GM04504 (cell line): ENCODE measurements at places on chromosomes 2 and 18.

- no peak for DNase-seq
Measured at GRCh38 chr2:36556842-36557241, 41.1 kb downstream of the FEZ2 start.

DNA sequence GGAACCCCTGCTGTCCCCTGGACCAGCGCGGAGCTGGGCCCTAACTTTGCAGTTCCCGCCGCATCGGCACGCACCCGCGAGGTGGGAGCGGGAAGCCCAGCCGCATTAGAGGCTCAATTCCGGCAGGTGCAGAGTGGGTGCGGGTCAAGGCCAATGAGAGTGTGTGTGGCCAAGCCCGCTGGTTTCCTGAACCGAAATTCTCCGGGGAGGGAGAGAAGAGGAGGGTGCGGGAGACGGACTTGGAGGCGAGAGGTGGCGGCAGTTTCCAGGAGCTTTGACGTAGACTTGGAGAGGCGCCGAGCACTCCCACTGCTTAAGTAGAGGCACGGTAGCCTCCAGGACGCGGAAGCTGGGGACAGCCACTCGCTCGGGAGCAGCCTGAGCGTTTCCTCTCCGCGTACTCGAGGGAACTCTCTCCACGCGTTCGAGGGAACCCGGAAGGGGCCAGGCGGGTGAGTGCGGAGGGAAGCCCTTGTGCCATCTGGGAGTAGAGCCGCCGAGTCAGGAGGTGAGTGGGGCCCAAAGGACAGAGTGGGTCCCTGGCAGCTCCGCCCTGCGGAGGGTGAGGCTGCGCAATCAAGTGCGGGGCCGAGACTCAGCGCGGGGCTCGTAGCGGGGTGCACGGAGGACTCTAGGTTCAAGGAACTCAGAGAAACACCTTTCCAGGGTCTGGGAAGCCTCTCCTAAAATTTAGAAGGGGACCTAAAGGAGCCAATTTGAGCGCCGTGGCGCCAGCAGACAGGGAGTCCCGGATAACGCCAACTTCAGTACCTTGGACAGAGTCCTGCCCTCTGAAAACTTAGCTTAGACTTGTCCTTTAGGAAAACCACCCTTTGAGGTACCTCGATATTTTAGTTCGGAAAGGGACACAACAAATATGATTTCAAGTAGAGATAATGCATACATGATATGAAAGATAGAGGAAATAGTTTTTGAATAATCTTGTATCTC, at the start of gene FAM237A:
Gene FAM237A, plus strand, starts transcription at position 413 of the 951 bp plus-strand sequence. CDS start 1,750 bp downstream, outside the sequence.
- DNase-seq, result peak; percentile 27

- peak; percentile 51 for DNase-seq
Measured at GRCh38 chr18:51077217-51077616, 47.2 kb downstream of the SMAD4 start.

DNA sequence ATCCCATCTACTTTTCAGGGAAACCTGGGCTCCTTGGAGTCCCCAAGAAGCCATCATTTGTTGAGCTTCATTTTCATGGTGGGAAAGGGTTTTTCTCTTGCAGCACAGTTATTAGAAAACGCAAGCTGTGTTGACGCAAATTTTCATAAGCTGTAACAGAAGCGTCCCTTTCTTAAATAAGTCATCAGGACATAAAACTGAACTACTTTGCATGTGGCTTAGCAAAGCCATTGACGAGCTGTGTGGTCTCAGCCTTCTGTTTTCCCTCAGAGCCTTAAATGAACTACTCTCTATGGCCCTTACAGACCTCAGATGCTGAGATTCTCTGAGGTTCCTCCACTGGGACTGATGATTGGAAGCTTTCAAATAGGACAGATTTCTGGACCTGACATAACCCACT, 85.1 kb downstream of the ARL4C start:
- no peak for DNase-seq

- peak; percentile 85 for DNase-seq
Measured at GRCh38 chr2:12921321-12921720, 204.6 kb downstream of the TRIB2 start.

DNA sequence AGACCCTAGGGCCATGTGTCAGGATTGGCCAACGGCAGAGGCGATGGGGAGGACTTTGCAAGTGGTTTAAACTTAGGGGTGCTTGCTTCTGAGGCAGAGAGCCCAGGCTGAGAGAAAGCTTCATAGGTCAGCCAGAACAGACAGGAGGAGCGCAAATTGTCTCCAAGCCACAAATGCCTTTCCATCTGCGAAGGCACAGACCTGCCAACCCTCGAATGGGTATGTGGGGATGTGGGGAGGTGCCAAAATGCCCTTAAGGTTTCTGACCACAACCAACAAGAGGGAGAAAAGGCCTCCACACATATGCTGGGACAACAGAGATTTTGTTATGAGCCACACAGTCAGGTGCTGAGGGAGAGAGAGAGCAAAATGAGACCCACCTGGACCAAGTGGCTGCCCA, 283.6 kb downstream of the CYP26B1 start:
- no peak for DNase-seq

- no peak for DNase-seq
Measured at GRCh38 chr2:17079262-17079661, 413.6 kb upstream of the CYRIA start.

DNA sequence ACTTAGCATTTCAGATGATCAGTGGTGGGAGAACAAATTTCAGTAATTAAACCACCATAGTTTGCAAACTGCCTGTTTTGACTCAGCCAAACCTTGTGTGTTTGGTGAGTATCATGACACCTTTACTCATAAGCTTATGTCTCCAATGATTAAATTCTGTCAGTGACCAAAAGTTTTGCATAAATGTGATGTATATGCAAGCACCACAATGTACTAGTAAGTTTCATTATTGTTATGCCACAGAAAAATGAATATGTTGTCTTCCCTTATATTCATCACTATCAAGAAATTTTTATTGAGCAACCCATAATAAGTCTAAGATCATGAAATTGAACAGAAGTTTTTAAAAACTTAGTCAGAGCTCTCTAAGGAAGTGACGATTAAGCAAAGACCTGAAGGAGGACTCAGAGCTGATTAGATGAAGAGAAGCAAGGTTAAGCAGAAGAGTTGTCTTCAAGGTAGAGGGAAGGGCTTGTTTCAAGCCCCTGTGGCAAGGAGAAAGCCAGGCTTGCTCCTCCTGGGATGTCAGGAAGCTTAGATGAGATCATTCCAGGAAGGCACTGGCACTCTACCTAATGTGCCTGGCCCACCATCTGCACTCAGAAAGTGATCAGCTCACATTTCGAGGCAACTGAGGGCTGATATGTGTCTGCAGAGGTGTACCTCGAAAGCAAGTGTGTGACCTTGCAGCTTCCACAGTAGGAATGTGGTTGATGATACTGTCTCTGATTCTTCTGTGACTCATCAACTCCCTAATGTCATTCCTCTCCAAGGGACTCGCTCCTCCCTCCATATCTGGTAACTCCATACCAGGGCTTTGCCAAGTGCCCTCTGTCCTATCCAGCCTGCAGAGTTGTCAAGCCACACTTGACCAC, 54.7 kb downstream of the KCTD18 start:
- DNase-seq, result peak; percentile 24

DNA sequence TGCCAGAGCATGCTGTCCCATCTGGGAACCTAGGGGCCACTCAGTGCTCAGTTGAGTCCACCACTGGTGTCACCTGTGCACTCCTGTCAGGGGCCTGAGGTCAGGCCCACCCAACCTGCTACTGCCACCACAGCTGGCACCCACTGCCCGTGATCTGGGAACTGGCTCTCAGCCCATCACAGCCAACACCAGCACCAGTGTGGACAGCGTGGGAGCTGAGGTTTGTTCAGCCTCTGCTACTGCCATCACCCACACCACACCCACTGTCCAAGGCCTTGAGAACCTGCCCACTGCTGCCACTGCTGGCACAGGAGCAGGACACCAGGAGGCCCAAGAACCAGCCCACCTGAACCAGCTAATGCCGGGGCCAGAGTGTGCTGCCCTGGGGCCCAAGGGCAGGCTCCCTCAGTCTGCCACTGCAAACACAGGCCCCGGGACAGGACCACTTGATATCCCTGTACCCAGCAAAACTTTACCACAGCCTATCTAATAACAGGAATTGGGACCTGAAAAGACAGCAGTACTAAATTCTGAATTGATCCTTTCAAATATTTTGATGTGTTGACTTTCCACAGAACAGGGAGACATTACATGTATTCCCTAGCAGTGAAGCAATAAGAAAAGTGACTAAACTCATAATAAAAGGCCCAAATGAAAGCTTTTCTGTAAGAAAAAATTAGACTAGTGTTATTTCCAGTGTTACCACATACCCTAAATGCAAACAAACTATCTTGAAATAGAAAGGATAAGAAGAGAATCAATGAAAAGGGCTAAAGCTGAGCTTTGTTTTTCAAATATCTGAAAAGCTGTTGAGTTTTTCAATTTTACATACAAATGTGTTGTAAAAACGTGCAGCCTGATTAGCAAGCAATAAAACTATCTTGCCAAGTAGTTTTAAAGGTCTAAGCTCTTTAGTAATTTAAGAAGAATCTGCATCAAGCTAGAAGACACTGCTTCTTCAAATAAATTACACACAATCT, 640.7 kb downstream of the METTL4 start:
- no peak for DNase-seq

DNA sequence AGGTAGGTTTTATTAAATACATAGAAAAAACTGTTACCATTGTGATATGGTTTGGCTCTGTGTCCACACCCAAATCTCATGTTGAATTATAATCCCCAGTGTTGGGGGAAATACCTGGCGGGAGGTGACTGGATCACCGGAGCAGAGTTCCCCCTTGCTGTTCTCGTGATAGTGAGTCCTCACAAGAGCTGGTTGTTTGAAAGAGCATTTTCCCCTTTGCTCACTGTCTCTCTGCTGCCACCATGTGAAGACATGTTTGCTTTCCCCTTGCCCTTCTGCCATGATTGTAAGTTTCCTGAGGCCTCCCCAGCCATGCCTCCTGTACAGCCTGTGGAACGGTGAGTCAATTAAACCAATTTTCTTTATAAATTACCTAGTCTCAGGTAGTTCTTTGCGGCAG, 352.7 kb upstream of the SLC39A10 start:
- no peak for DNase-seq

- DNase-seq, result no peak
Measured at GRCh38 chr2:40470822-40471813, 19.2 kb upstream of the SLC8A1 start.

- no peak for DNase-seq
Measured at GRCh38 chr2:31889044-31889443, 121.8 kb downstream of the MEMO1 start.

GRCh38 chr2:28507796-28508764, 12.2 kb downstream of the PLB1 start:
- DNase-seq, result no peak

DNA sequence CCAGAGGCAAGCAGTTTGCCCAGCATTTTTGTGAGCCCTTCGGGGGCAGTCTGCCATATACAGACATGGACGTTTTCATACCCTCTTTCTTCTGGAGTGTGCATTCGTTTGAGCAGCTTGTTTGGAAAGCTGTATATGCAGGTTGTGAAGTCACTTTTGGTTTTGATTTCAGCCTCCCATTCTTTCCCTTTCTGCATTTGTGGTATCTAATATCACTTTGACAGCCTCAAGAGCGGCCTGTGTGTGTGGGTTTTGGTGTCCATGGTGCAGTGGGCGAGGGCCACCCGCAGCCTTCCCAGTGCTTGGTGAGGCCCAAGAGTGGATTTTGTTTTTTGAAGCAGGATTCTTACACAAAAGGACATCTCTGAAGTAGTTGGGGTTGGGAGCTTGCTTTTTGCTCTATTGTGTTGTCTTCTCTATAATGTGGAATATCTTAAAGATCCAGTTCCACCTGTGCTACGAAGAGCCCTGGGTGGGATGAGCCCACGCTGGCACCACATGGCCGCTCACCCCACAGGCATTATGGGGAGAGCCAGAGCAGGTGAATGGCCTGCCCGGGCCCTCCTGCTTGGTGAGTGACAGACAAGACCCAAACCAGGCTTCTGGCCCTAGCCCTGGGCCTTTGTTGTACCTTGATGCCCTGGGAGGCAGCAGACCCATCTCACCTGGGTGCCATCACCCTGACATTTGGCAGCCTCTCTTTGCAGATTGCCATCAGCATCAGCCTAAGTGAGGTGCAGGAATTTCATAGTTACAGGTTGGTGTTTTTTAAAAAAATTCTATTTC, 29.5 kb downstream of the INPP4A start:
- no peak for DNase-seq

DNA sequence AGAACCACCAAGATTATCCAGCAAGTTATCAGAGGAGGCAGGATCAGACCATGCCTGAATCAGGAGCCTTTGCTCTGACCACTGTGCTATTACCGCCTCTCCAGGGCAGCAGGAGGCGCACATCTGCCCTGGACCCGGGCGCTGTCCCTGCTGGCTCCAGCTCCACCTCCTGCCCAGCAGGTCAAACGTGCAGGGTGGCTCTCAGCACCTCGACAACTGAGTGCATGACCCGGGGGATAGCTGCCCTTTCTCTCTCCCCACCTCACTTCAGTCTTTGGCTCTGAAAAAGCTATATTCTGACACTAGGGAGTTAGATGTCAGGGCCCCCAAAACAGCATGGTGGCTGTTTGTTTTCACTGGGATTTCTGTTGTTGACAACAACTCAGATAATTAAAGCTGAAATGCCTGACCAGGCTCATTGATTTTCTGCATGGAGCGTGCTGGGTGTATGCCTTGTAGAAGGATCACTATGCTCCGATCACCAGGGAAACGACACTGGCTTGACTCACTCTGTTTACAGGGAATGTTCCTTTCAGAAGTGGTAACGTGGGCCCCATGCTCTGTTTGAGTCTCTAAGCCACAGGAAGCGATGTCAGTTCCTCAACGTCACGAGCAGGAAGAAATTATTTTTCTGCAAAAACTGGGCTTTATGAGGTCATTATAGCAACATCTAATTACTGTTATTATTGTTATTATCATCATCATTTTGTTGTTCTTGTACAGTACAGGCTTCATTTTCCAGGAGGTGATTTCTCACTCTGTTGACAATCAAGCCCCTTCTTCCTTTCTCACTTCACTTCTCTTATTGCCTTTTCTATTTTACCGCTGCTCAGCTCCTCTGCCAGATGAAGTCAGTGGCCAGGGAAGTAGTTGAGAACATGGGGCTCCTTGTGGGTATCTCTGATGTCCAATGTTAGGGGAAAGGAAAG, 125.6 kb downstream of the PLB1 start:
- DNase-seq, result peak; percentile 88

DNA sequence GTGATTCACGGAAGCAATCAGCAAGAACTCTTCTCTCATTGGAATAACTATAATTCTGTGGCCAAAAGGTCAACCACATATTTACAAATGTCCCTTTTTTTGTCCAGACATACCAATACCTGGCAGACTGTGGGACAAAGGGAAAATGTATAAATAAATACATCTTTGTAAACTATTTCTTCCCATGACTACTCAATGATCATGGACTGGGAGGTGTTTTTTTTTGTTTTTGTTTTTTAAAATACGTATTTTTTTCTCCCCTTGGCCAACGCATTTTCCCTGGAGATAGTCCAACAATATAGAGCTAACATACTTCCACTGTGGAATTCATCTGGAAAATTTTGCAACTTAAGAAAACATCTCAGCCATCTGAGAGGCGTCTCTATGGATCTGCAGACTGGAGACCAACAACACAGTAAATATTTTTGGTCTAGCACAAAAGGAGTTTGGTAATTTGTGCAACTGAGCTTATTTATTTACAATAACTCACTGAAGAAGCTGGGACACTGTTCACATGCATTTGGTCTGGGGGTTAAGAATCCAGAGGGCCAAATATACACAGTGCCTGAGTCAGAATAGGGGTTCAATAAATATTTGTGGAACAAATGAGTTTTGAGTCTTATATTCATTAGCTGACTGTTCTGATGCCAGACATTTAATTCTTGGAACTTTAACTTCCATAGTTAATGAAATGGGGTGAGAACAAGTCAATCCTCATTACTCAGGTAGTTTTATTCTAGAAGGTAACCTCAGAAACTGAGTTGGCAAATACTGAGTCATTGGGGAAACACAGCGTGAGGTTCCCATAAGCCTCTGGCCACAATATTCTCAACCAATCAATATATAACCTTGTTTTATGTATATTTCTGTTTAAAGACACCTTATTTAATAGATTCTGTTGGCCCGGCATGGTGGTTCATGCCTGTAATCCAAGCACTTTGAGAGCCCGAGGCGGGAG, 36.2 kb downstream of the CCBE1 start:
- no peak for DNase-seq
